Globus pallidus (tissue), 1 donor: ENCODE measurements at places on chromosomes 3 and 15.

- no peak for DNase-seq
Measured at GRCh38 chr3:78148986-78149717, 1109.3 kb downstream of the ROBO2 start.

GRCh38 chr15:74782259-74783071 lies 585 bp downstream of the CSK start:
- DNase-seq, result no peak

DNA sequence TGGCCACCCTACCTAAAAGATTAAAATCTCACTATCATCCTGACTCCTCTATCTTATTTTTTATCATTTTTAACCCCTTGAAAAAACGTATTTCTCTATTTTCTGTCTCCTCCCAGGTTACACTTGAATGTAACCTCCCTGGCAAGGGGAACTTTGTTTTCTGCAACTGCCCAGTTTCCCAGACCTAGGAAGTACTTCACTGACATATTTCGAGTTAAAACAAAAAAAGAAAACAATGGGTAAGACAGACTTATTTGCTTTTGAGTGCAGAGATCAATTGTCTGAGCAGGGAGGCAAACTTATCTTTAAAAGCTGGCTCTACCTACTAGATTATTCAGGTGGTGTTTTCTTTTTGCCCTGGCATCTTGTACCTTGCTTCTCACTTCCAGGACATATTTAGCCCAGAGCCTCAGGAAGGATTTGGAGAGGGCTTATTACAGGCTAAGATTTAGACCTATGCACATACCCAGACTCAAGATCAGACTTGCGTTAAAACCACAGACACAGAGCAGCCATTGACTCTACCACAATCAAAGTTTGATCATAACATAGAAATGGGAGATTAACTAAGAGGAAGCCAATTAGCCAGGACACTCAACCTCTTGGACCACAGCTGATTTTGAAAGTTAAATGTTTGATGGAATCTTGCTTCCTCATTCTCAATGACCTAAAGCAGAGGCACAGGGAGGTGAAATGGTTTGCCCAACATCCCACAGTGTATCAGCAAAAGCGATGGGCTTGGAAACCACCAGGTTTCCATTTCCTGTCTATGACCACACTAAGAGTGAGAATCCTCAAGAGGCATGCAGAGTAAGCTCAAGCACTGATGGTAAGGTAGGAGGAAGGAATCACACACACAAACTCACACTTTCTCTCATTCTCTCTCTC lies 169.5 kb upstream of the THBS1 start:
- no peak for DNase-seq

GRCh38 chr3:144369129-144369879 lies 397.7 kb downstream of the DIPK2A start:
- DNase-seq, result no peak

- DNase-seq, result no peak
Measured at GRCh38 chr3:47406762-47407149, 25.9 kb downstream of the PTPN23 start.

- DNase-seq, result no peak
Measured at GRCh38 chr15:31957581-31957980, 72.7 kb upstream of the CHRNA7 start.

- no peak for DNase-seq
Measured at GRCh38 chr3:72178463-72179106, 393.6 kb upstream of the PROK2 start.

- no peak for DNase-seq
Measured at GRCh38 chr3:10557781-10558373, 52.5 kb upstream of the ATP2B2 start.

DNA sequence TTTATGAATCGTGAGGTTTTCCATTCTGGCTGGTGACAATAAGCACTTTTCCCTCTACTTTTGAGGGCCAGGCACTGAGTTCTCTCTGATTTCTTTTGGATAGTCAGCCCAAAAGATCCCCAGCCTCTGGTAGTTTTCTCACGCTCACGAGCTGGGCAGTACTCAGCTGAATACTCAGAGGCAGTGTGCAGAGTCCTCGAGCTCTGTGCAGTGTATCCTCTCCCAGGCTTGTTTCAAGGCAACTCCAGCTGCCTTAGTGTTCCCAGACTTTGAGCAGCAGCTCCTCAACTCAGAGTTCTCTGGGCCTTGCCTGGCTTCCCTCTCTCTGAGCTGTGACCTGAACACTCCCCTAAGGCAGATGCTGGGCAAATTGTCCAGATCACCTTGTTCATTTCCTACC lies 59.1 kb upstream of the IQSEC1 start:
- DNase-seq, result no peak

GRCh38 chr3:45927881-45928280 lies 15.4 kb upstream of the CXCR6 start:
- no peak for DNase-seq

- no peak for DNase-seq
Measured at GRCh38 chr3:43177085-43177484, 71.2 kb upstream of the POMGNT2 start.

- DNase-seq, result no peak
Measured at GRCh38 chr15:49815950-49816349, 195.1 kb downstream of the DTWD1 start.

DNA sequence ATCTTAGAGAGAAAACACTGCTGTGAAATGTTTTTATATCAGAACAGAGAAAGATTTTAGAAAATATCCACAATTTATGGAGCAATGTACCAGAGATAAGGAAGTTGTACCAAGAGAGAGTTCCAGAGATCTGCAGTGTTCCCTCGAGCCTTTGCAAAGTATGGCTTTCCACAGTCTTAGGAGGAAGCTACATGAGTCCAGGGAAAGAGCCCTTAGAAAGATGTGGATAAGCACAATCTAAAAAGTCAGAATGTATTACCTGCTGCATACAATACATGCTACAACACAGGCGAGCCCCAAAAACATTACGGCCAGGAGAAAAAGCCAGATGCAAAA lies 56.4 kb downstream of the ZNF860 start:
- DNase-seq, result no peak

- DNase-seq, result no peak
Measured at GRCh38 chr15:93286446-93286845, 197.4 kb upstream of the RGMA start.

GRCh38 chr3:4845882-4846281 lies 133.4 kb upstream of the BHLHE40 start:
- DNase-seq, result no peak

DNA sequence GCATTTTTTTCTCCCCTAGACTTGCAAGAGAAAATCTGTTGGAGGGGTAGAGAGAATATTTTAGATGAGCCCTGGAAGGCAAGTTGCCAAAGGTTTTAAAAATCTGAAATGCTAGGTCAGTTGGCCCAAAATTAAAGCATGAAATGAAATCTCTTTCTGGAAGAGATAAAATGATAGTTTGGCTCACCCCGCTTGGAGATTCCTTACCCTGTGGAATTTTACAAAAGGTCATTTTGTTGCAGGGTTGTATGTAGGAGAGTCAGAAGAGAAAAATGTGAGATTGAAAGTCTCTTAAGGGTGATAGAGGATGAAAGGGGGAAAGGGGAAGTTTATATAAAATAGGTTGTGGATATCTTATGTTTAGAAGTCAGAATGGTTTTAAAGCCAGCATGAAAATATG lies 277.8 kb downstream of the CD47 start:
- DNase-seq, result no peak

GRCh38 chr15:58179741-58180381 lies 41.7 kb downstream of the AQP9 start:
- DNase-seq, result no peak

GRCh38 chr15:99717161-99718009 lies 15.9 kb downstream of the LYSMD4 start:
- DNase-seq, result no peak

GRCh38 chr15:75694241-75695182 lies 18.1 kb downstream of the CSPG4 start:
- DNase-seq, result peak; percentile 58

GRCh38 chr3:131494706-131495105 lies 8.1 kb downstream of the MRPL3 start:
- DNase-seq, result no peak

DNA sequence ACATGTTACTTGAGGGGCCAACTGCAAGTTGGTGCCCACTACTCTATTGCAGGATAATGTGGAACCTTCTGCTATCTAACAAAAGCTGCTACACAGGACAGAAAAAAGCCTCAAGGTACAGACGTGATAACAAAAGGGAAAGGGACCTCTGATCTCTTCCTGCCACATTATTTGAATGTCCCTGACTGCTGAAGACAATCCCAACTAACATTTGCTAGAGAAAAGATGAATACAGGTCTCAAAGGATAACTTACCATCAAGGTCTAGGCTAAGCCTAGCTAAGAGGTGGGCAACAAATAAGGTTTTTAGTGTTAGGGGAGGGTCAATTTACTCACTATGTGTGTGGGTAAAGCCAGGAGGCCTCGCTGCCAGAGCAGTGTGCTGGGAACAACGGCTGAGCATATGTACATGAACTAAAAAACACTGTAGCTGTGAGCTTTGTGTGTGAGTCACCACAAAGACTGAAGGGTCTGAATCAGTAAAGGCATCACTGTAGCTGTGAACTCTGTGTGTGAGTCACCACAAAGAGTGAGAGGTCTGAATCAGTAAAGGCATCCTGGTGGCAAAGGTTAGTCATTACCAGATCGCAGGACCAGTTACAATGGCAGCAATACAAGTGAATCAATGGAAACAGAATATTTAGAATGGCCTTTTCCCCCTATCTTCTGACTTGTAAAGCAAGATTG lies 111.7 kb downstream of the LMLN start:
- no peak for DNase-seq

DNA sequence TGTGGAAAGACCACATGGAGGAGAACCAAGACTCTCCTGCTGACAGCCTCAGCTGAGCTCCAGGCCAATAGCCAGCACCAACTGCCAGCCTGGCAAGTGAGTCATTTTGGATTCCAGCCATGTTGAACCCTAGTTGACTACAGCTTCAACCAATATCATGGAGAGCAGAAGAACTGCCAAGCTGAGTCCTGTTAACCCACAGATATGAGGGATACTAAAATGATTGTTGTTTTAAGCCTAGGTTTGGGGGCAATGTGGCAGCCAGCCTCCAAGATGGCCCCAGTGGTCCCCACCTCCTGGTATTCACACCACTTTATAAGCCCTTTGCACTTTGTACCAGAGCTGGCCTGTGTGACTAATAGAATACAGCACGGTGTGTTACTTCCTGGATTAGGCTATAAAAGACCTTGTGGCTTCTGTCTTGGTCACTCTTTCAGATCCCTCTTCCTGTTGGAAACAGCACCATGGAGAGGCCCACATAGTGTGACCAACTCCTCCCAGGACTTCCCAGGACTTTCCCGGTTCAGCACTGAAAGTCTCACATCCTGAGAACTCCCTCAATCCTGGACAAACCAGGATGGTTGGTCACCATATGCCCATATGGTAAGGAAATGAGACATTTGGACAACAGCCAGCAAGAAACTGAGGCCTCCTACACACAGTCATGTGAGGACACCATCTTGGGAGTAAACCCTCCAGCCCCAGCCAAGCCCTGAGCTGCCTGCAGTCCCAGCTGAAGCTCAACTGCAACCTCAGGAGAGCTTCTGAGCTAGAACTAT lies 32.4 kb upstream of the CDV3 start:
- no peak for DNase-seq

DNA sequence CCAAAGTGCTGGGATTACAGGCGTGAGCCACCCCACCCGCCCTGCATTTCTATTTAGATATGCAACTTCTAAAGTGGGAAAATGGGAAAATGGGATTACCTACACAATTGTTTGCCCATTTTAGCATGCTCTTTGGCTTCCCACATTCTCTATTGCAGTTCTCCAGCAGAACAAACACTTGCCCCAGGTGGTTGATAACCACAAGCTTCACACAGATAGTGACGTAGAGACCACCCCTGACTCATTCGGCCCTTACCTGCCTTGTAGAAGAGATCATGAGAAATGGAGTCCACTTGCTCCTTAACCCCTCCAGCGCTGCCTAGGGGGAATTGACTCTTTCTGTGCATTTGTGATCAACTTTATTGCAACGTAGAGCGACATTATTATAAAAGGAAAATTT lies 83.2 kb upstream of the RAP2B start:
- no peak for DNase-seq

GRCh38 chr15:38482572-38482971 lies 28.6 kb downstream of the FAM98B start:
- DNase-seq, result no peak

GRCh38 chr3:149673393-149673792 lies 15.6 kb upstream of the WWTR1 start:
- no peak for DNase-seq

GRCh38 chr15:85100186-85100937 lies 118.7 kb downstream of the PDE8A start:
- no peak for DNase-seq

- DNase-seq, result no peak
Measured at GRCh38 chr15:47885920-47886319, 168.6 kb downstream of the SEMA6D start.

- no peak for DNase-seq
Measured at GRCh38 chr15:88904257-88904623, 8.9 kb upstream of the HAPLN3 start.

- DNase-seq, result peak; percentile 87
Measured at GRCh38 chr3:183812761-183813445, 12.5 kb downstream of the MAP6D1 start.

DNA sequence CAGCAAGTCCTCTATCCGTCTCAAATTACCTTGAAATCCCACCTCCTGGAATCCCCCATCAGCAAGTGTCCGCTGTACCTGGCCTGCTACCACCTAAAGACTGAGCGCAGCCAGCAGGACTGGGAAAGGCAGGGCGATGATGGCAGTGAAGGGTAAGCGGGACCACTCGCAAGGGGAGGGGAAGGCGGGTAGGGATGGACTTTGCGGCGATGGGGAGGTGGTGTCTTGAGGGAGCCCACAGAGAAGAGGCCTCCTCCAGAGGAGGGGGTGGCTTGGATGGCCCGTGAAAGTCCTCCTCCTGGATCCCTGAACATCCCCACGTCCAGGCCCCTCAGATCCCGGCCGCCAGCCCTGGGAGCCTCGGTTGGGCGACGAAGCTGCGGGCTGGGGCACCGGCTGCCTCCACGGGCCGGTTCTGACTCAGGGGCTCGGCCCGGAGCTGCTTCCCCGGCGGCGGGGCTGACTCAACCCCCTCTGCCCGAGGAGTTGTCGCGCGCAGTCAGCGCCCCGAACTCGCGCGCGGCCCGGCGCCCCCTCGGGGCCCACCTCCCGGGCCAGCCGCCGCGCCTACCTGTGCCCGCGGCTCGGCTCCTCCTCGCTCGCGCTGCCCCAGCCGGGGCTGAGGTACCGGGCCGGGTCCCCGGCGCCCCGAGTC lies 512 bp downstream of the LARP6 start:
- DNase-seq, result no peak

DNA sequence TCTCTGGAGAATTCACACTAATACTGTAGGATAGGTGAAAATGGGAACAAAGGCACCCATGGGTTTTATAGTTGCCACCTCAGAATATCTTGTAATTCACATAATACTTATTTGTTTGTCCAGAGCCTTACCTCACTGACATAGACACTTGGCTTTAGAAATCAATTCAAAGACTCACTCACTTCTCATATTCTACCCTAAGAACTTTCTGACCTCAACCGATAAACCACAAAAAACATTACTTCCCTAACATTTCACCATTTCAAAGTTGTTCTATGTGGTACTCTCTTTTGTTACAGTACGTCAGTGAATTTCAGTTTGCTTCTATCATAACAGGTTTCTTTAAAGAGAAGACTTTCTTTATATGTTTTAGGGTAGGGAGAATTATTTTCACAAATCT lies 359.3 kb downstream of the IGSF11 start:
- DNase-seq, result no peak
